ENCODE measurements at places on chromosomes 4 and X.

- DNase-seq: no peak
These were observed 217.4 kb downstream of the DCTD start for GRCh38 chr4:182699795-182700194.

- DNase-seq: no peak
These were observed 89.2 kb downstream of the WDFY3 start for GRCh38 chr4:84877051-84877833.

DNA sequence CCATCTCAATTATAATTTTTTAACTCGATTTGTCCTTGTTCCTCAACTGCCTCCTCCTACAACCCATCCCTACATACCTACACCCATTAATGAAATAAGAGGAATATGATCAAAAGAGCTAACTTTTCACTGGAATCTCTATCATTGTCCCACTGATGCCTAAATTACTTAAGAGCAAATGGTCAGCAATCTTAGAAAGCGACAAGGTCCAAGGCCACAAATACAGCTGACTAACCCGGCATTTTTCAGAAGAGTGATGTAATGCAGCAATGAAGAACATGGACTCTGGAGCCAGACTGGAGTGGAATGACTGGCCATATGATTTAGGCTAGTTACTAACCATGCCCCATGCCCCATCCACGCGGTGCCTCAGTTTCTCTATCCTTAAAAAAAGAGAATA lies 56.2 kb downstream of the PPA2 start:
- no peak for DNase-seq

- DNase-seq: no peak
These were observed 56.6 kb upstream of the WDR1 start for GRCh38 chr4:10173037-10173753.

GRCh38 chr4:73735231-73735630 lies 5.1 kb upstream of the CXCL8 start:
- no peak for DNase-seq
